NCI-H187 treated with DMSO at 0.1 percent for 48 hours (cell line): ENCODE measurements at places on chromosomes 6 and 20.

DNA sequence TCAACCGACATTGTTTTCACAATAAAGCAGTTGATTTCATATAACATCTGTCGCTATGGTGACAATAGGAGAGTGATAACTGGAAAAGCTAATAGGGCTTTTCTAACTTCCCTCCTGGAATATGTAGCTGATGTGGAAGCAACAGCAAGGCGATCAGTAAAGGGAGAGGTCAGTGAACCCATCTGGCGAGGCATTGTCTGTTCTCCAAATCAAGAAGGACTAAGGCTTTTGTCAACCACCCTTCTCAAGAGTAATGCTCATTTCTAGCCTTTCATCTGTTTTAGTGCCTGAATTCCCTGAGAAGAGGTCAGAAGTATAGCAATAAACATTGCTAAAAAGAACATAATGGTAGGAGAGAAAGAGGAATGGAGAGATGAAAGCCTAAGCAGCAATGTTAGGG lies 201.3 kb downstream of the AKAP7 start:
- no peak for DNase-seq

GRCh38 chr20:54267483-54268003 lies 59.7 kb downstream of the PFDN4 start:
- no peak for DNase-seq

DNA sequence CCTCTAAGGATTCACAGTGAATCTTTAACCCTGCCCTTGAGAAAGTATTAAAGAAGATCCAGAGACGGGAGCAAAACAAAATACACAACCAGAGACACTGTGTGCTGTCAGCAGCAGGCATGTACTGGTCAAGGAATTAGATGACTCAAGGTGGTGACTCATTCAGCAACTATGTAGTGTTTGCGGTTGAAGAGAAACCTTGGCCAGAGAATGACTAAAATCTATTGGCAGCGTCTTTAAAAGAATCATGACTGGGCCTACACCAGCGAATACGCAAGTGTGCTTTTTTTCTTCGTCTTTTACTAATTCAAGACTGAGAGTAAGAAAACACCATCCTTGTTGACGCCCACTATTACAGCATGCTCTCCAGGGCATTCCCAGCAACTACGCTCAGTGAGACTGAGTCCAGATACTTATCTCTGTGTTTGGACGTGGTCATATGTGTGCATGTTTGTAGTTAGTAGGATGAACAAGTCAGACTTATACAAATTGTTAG lies 72.4 kb upstream of the BACH2 start:
- no peak for DNase-seq

GRCh38 chr20:32681175-32682084 lies 7.7 kb upstream of the C20orf203 start:
- DNase-seq, result no peak

- no peak for DNase-seq
Observed at GRCh38 chr6:44004625-44005506, 122.4 kb downstream of the MRPL14 start.

GRCh38 chr20:38152175-38152620 lies 12.9 kb downstream of the TGM2 start:
- no peak for DNase-seq

- DNase-seq, result no peak
Observed at GRCh38 chr20:18052856-18053255, 4.9 kb downstream of the OVOL2 start.

GRCh38 chr6:156961282-156961892 lies 184.2 kb downstream of the ARID1B start:
- no peak for DNase-seq

DNA sequence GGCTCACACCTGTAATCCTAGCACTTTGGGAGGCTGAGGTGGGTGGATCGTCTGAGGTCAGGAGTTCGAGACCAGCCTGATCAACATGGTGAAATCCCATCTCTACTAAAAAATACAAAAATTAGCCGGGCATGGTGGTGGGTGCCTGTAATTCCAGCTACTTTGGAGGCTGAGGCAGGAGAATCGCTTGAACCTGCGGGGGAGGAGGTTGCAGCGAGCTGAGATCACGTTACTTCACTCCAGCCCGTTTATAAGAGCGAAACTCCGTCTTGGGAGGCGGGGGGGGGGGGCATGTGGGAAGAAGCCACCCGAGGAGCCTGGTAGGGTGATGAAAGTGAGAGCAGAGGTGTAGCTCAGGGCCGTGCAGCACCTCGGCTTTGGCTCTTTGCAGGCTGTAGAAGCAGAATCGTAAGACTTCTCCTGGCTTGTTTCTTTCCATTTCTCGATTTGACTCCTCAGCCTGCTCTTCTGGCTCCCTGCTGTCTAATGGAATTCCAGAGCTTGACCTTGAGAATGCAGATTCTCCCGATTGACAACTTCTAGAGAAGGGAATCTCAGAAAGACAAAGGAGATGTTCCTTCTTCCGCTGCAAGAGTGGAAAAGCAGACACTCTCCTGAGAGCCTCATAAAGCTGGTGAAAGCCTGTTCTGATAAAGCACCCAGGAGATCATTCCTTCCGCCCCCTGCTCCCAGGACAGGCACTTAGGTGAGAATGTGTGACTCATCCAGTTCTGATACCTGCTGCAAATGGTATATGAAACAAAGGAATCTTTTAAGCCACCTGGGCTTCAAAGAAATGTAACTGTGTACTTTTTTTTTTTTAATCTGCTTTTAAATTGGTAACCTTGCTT lies 26.0 kb upstream of the PPP1R16B start:
- no peak for DNase-seq
